ENCODE measurements at places on chromosomes 12 and 14. TPM values are rescaled to one million over a fixed set of nuclear protein-coding genes. Genes with fewer than 3 reads are reported as not detected.

CDCA3 gene
- 2.1 TPM for total RNA-seq

PGF gene
- total RNA-seq, result 0.60 TPM

RPAP3 gene
- total RNA-seq, result 30.8 TPM

INHBC gene
- not detected for total RNA-seq

ADAM20 gene
- 2.4 TPM for total RNA-seq
